Astrocyte (in vitro differentiated cells and primary cell): ENCODE measurements at places on chromosomes 4 and X. TPM values are rescaled to one million over a fixed set of nuclear protein-coding genes. Genes with fewer than 3 reads are reported as not detected.

Gene SLC39A8
- total RNA-seq = 5.0 and 5.6 TPM in 2 replicates

Gene SHISA3
- total RNA-seq = not detected in 2 replicates

Gene COPS4
- total RNA-seq = 35.2 and 39.3 TPM in 2 replicates

Gene PITX2
- 3.8 and 4.2 TPM in 2 replicates for total RNA-seq

DNA sequence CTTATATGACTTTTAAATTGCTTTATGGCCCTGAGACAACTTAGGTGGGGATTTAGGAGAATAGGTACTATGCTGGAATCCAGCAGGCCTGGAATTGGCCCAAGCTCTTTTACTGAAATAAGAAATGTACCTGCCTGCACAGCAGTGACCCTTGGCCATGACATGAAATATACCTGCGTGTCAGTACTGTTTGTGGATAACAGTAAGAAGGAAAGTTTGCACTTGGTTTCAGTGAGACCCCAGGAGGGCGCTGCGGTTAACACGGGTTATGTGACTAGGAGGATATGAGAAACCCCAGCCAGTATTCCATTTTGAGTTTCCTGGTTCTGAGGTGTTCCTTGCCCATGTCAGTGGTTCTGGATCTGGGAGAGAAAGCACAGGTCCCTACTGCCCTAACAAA is 5.3 kb downstream of the MTM1 start:
- no peak for DNase-seq
- no peak overlapping the region for H3K4me3 ChIP-seq
- no peaks in the 10 kb centered on the region for H3K27me3 ChIP-seq
- no peak overlapping the region for H3K27ac ChIP-seq
- H3K4me1 ChIP-seq = peaks cover 8% of the 10 kb centered on the region
- H3K36me3 ChIP-seq = no peaks in the 10 kb centered on the region

- no peaks in the 10 kb centered on the region for H3K27me3 ChIP-seq
- H3K27ac ChIP-seq = no peak overlapping the region
- no peak for DNase-seq
- no peaks in the 10 kb centered on the region for H3K4me1 ChIP-seq
- no peak overlapping the region for H3K4me3 ChIP-seq
Observed at GRCh38 chrX:65196758-65197360, 220.6 kb upstream of the ZC4H2 start.

- H3K4me3 ChIP-seq = no peak overlapping the region
- no peak for DNase-seq
- no peaks in the 10 kb centered on the region for H3K36me3 ChIP-seq
- H3K4me1 ChIP-seq = peaks cover 8% of the 10 kb centered on the region
- no peak overlapping the region for H3K27ac ChIP-seq
- H3K27me3 ChIP-seq = no peaks in the 10 kb centered on the region
Observed at GRCh38 chr4:113561092-113561491, 200.4 kb downstream of the CAMK2D start.

- H3K4me1 ChIP-seq = peaks cover 2% of the 10 kb centered on the region
- no peak overlapping the region for H3K4me3 ChIP-seq
- no peaks in the 10 kb centered on the region for H3K36me3 ChIP-seq
- no peak for DNase-seq
- no peak overlapping the region for H3K27ac ChIP-seq
- no peaks in the 10 kb centered on the region for H3K27me3 ChIP-seq
Observed at GRCh38 chrX:22366906-22367305, 94.2 kb downstream of the CBLL2 start.

DNA sequence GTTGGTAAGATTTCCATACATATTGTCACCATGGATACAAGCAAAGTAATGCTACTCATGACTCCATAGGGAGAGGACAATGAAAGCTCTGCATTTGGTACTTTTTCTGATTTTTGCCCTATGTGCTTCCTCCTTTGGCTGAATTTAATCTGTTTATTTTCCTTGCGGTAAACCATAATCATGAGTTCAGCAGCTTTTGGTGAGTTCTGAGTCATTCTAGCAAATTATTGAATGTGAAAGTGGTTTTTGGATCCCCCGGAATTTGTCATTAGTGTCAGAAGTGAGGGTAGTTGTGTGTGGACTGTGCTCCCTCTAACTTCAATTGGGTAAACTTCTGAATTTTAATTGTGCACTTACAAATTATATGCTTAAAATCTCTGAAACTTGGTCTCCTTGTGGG is 170.3 kb downstream of the MOSPD2 start:
- H3K27me3 ChIP-seq = no peaks in the 10 kb centered on the region
- no peaks in the 10 kb centered on the region for H3K4me1 ChIP-seq
- no peak for DNase-seq
- H3K36me3 ChIP-seq = no peaks in the 10 kb centered on the region
- no peak overlapping the region for H3K27ac ChIP-seq

- no peak overlapping the region for H3K4me3 ChIP-seq
- no peak overlapping the region for H3K27ac ChIP-seq
- no peak for DNase-seq
Observed at GRCh38 chrX:50161127-50161526, 39.7 kb downstream of the AKAP4 start.

DNA sequence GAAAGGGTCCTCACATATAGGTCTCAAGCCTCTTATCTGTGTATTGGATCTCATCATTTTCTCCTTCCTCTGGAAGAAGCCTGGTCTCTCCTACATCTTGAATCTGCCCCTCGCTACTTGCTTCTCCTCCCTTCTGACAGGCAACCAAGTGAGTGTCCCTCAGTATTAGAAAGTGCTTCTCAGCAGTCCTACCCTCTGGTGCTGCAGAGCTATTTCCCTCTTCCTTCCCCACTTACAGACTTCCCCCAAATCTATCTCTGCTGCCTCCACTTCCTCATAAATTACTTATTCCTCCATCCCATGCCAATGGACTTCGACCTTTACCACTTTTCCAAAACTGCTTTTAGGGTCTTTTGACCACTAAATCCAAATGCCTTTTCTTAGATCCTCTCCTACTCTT is 129.1 kb upstream of the NAP1L5 start:
- H3K36me3 ChIP-seq = no peaks in the 10 kb centered on the region
- peaks cover 3% of the 10 kb centered on the region for H3K4me1 ChIP-seq

DNA sequence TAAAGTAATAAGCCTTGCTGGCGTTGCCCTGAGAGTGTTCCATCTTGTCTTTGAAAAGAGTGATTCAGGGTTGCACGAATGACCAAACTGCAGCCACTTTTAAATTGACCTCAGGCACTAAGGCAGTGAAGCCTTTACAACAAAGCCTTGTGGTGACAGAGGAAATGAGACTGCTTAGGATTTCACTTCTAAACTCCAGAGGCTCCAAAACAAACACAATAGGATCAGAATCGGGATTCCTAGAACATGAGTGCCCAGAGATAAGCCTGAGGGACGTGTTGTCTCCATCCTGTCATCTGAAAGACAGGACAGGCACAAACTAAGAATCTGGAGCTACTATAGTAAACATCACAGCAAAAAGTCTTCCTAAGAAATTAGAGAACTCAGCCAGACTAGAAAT is 405.2 kb downstream of the PPARGC1A start:
- H3K27ac ChIP-seq = no peak overlapping the region
- peak; percentile 1 for DNase-seq
- no peak overlapping the region for H3K4me3 ChIP-seq
- no peaks in the 10 kb centered on the region for H3K27me3 ChIP-seq
- H3K4me1 ChIP-seq = no peaks in the 10 kb centered on the region
- H3K36me3 ChIP-seq = no peaks in the 10 kb centered on the region

- peaks cover 18% of the 10 kb centered on the region for H3K4me1 ChIP-seq
- peak overlapping the region; percentile 68 for H3K27ac ChIP-seq
- H3K36me3 ChIP-seq = no peaks in the 10 kb centered on the region
- peaks cover 5% of the 10 kb centered on the region for H3K27me3 ChIP-seq
Observed at GRCh38 chr4:53508446-53508845, 82.8 kb downstream of the LNX1 start.

DNA sequence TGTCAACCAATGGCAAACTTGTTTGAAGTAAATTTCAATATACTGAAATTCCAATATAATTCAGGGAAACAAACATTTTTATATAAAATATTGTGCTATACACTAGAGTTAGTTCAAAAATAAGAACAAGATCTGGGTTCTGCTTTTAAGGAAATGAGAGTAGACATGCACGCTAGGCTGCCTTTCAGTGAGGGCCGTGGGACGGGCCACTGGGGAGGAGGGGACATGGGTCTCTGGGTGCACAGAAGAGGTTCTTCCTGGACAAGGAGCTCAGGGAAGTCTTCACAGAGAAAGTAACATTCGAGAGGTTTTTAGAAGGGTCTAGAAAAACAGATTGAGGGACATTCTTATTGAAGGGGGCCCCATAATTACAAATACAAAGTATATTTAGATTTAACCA is 64.4 kb downstream of the SHROOM3 start:
- H3K36me3 ChIP-seq = no peaks in the 10 kb centered on the region
- no peak overlapping the region for H3K27ac ChIP-seq
- H3K27me3 ChIP-seq = no peaks in the 10 kb centered on the region
- no peak overlapping the region for H3K4me3 ChIP-seq
- DNase-seq = no peak

- H3K36me3 ChIP-seq = no peaks in the 10 kb centered on the region
- no peak overlapping the region for H3K4me3 ChIP-seq
- peak; percentile 6 for DNase-seq
- H3K27ac ChIP-seq = no peak overlapping the region
- no peaks in the 10 kb centered on the region for H3K27me3 ChIP-seq
Observed at GRCh38 chr4:162356181-162356580, 192.4 kb upstream of the FSTL5 start.

- no peaks in the 10 kb centered on the region for H3K36me3 ChIP-seq
- no peaks in the 10 kb centered on the region for H3K27me3 ChIP-seq
- H3K4me3 ChIP-seq = no peak overlapping the region
- H3K27ac ChIP-seq = no peak overlapping the region
- DNase-seq = no peak
- no peaks in the 10 kb centered on the region for H3K4me1 ChIP-seq
Observed at GRCh38 chrX:42691196-42691595, 86.8 kb downstream of the PPP1R2C start.

DNA sequence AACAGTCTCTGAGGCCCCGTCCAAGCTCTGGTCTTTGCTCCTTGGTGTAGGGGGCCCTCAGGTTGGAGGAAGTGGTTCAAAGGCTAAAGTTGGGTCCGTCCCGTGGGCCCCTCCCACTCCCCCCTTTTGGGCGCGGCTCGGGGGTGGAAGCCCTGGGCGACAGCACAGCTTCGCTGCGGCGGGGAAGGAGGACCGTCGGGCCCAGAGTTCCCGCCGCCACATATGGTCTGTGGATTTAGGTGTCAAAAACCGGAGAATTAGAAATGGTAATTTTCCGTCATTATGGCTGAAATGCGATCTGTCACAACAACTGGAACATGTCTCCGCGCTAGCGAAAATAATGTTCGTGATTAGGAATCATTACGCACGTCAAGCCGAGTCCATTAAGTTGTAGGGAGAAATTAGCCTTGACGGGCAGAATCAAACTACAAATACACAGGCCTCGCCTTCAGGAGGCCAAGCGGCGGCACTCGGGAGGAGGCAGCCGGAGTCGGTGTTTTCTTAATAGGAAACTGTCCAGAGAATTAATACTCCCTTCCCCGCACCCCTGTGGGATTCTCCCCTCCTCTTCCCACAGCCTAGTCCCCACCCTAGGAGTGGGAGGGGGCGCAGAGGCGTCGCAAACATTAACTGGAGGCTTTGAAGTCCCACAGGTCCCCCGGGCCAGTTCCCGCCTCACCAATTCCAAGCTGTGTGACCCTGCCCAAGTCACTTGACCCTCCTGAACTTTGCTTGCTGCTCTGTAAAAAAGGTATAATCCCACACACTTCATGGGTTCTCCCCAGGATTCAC is 15.0 kb downstream of the NKX3-2 start:
- no peak for DNase-seq
- no peak overlapping the region for H3K4me3 ChIP-seq
- H3K4me1 ChIP-seq = peaks cover 7% of the 10 kb centered on the region
- no peak overlapping the region for H3K27ac ChIP-seq
- H3K27me3 ChIP-seq = peaks cover 97% of the 10 kb centered on the region

- H3K27me3 ChIP-seq = peaks cover 3% of the 10 kb centered on the region
- H3K4me1 ChIP-seq = no peaks in the 10 kb centered on the region
- no peak for DNase-seq
- H3K36me3 ChIP-seq = no peaks in the 10 kb centered on the region
- H3K4me3 ChIP-seq = no peak overlapping the region
- H3K27ac ChIP-seq = no peak overlapping the region
Observed at GRCh38 chr4:95193391-95194224, 355.2 kb downstream of the UNC5C start.

DNA sequence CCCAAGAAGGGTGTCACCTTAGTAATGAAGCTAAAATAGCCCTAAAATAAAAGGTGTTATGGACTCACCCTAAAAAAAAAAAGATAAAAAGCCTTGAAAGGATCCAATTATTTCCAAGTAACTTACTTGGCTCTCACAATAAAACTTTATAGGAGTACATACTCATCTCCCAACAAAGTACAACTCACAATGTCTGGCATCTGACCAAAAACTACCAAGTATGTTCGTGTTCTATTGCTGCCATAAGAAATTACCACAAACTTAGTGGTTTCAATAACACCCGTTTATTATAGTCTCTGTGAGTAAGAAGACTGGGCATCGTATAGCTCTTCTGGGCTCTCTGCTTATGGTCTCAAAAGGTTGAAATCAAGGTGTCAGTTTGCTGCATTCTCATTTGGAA is 51.0 kb downstream of the BEX1 start:
- H3K36me3 ChIP-seq = no peaks in the 10 kb centered on the region
- no peak for DNase-seq
- no peaks in the 10 kb centered on the region for H3K27me3 ChIP-seq

- H3K4me3 ChIP-seq = no peak overlapping the region
- no peaks in the 10 kb centered on the region for H3K36me3 ChIP-seq
- no peaks in the 10 kb centered on the region for H3K4me1 ChIP-seq
- DNase-seq = peak; percentile 63
- no peak overlapping the region for H3K27ac ChIP-seq
Observed at GRCh38 chr4:8215001-8215427, 15.9 kb downstream of the SH3TC1 start.

- no peaks in the 10 kb centered on the region for H3K36me3 ChIP-seq
- H3K27me3 ChIP-seq = no peaks in the 10 kb centered on the region
- H3K4me3 ChIP-seq = no peak overlapping the region
- H3K27ac ChIP-seq = no peak overlapping the region
- no peak for DNase-seq
Observed at GRCh38 chr4:183038436-183038835, 60.6 kb upstream of the WWC2 start.
